ENCODE measurements at places on chromosomes 13 and 19. TPM values are rescaled to one million over a fixed set of nuclear protein-coding genes. Genes with fewer than 3 reads are reported as not detected.

DNA sequence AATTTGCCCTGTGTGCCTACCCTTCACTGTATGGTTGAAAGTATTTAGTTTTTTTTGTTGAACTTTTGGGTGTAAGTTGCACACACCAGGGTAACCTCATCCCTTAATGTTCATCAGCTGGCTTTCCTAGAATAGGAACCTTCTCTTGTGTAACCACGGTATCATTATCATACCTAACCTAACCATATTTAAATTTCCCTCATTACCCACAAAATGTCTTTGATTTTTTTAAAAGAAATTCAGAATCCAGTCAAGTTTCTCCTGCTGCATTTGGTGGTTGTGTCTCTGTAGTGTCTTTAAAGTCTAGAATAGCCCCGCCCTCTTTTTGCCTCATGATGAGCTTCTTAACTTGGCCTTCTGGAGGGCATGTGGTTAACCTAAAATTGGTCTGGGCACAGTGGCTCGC lies 80.3 kb downstream of the RYR1 start:
- H3K4me3 ChIP-seq: no peak overlapping the region
- no peak overlapping the region for H3K27ac ChIP-seq
- peaks cover 3% of the 10 kb centered on the region for H3K27me3 ChIP-seq
- DNase-seq: no peak

DNA sequence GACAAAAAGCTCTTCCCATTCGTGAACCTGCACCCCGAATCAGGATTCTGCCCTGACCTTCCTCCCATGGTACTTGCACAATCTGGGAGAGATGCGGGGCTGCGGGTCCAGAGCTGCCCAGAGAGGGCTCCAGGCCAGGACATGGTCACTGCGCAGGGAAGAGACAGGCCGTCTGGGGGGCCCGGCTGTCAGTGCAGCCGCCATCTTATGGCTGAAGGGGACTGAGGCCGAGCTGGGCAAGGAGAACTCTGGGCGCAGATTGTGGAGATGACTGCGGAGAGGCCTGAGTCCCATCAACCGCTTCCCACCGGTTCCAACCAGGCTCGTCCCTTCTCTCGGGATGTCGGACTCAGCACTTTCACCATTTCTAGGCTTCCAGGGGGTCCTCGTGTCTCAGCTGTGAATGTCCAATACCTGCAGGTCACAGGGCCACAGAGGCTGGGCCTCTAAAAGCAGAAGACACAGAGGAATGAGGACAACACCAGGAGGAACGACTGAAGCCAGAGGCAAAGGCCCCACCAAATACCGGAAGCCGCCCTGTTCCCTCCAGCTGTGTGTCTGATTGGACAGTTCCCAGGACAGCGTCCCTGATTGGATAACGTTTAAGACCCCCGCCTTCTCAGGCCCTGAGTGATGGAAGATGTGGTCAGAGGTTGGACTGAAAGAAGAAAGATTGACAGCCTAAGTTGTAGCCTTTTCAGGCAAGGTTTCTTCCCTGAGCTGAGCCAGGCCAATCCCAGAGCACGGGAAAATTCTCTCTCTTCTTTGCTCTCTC lies 117.1 kb upstream of the ZNF91 start:
- H3K4me1 ChIP-seq: no peaks in the 10 kb centered on the region
- DNase-seq: no peak
- H3K4me3 ChIP-seq: no peak overlapping the region

DNA sequence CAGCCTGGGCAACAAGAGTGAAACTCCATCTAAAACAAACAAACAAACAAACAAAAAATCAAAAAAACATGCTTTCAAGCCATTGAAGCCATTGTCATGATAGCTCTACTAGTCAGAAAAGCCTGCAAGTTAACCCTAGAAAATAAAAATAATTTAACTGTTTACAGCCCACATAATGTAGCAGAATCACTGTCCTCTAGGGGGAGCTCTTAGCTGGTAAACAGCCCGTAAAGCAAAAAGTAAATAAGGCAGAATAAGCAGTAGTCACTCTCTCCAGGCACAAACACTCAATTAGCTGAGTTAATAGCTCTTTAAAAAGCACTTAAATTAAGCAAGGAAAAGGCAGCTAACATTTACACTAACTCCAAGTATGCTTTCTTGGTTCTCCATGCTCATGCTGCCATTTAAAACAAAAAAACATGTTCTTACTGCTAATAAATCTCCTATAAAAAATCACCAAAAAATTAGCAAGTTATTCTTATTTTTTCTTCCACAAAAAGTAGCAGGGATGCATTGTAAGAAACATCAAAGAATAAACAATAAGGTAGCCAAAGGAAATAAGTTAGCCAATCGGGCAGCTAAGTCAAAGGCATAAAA lies 11.3 kb downstream of the LILRB4 start:
- peaks cover 21% of the 10 kb centered on the region for H3K27me3 ChIP-seq
- no peaks in the 10 kb centered on the region for H3K36me3 ChIP-seq
- no peaks in the 10 kb centered on the region for H3K4me1 ChIP-seq
- no peak overlapping the region for H3K4me3 ChIP-seq

- peak overlapping the region; percentile 60 for H3K27ac ChIP-seq
- H3K36me3 ChIP-seq: no peaks in the 10 kb centered on the region
- H3K4me3 ChIP-seq: no peak overlapping the region
- DNase-seq: no peak
- peaks cover 56% of the 10 kb centered on the region for H3K4me1 ChIP-seq
These were observed 63.4 kb upstream of the TNFRSF19 start for GRCh38 chr13:23506807-23507291.

Gene GRIN2D
- total RNA-seq: 0.38 TPM

Gene BAX
- 26.5 TPM for total RNA-seq

All from suprapubic skin (tissue), 4 donors.